Astrocyte (in vitro differentiated cells and primary cell): ENCODE measurements at places on chromosomes 6 and 20. TPM values are rescaled to one million over a fixed set of nuclear protein-coding genes. Genes with fewer than 3 reads are reported as not detected.

GRCh38 chr6:44222486-44223318, 693 bp upstream of the SLC29A1 start:
- peaks cover 35% of the 10 kb centered on the region for H3K4me1 ChIP-seq
- DNase-seq, result no peak
- peak overlapping the region; percentile 57 for H3K4me3 ChIP-seq
- H3K27ac ChIP-seq, result no peak overlapping the region
- H3K27me3 ChIP-seq, result no peaks in the 10 kb centered on the region

- no peak overlapping the region for H3K4me3 ChIP-seq
- no peak overlapping the region for H3K27ac ChIP-seq
- no peaks in the 10 kb centered on the region for H3K27me3 ChIP-seq
- H3K4me1 ChIP-seq, result no peaks in the 10 kb centered on the region
Observed at GRCh38 chr6:90885611-90886056, 298.8 kb upstream of the MAP3K7 start.

GRCh38 chr6:126111327-126111726, 125.0 kb downstream of the TRMT11 start:
- no peaks in the 10 kb centered on the region for H3K36me3 ChIP-seq
- no peak overlapping the region for H3K4me3 ChIP-seq
- peaks cover 9% of the 10 kb centered on the region for H3K4me1 ChIP-seq
- no peak overlapping the region for H3K27ac ChIP-seq

Gene HLA-DQA1
- not detected in 2 replicates for total RNA-seq

Gene MUC21
- not detected in 2 replicates for total RNA-seq

DNA sequence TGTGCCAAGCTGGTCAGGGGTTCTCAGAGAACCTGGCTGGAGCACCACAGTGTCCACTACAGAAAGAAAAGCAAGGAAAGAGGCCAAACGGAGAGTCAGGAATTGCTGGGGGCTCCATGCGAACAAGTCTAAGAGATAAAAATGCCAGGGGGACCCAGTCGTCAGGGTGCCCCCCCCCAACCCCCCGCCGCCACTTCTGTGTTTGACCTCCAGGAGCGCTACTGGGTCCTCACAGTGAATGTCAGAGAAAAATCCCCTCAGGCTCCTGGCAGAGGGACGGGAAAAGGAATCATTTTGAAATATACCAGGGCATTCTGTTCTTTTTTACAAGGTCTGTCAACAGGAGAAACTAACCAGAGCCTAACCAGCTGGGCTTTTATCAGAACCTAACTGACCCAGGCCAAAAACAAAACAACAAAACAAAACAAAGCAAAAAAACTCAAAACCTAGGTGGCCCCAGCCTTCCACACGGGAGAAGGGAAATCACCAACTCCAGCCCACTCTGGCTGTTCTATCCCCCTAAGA, 17.9 kb upstream of the NELFCD start:
- no peaks in the 10 kb centered on the region for H3K27me3 ChIP-seq
- H3K27ac ChIP-seq, result no peak overlapping the region
- no peak overlapping the region for H3K4me3 ChIP-seq
- DNase-seq, result no peak

GRCh38 chr6:113317442-113317841, 539.7 kb upstream of the MARCKS start:
- no peaks in the 10 kb centered on the region for H3K36me3 ChIP-seq
- no peaks in the 10 kb centered on the region for H3K27me3 ChIP-seq
- DNase-seq, result no peak
- no peak overlapping the region for H3K27ac ChIP-seq

- no peaks in the 10 kb centered on the region for H3K27me3 ChIP-seq
- H3K27ac ChIP-seq, result no peak overlapping the region
- H3K4me1 ChIP-seq, result no peaks in the 10 kb centered on the region
- no peak for DNase-seq
Observed at GRCh38 chr6:26141378-26141904, 54.2 kb downstream of the HFE start.
